ENCODE measurements at places on chromosomes 16 and 17.

DNA sequence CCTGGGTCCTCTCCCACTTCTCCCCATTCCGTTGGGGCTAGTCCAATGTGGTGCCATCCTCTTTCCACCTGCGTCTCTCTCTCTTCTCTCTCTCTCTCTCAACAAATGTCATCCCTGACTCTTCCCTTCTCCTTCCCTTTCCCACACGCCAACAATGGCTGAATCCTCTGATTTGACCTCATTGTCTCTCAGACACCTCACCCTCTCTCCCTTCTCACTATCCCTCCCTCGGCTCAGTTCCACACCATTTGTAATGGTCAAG is 628 bp upstream of the ZNF18 start:
- DNase-seq = no peak

DNA sequence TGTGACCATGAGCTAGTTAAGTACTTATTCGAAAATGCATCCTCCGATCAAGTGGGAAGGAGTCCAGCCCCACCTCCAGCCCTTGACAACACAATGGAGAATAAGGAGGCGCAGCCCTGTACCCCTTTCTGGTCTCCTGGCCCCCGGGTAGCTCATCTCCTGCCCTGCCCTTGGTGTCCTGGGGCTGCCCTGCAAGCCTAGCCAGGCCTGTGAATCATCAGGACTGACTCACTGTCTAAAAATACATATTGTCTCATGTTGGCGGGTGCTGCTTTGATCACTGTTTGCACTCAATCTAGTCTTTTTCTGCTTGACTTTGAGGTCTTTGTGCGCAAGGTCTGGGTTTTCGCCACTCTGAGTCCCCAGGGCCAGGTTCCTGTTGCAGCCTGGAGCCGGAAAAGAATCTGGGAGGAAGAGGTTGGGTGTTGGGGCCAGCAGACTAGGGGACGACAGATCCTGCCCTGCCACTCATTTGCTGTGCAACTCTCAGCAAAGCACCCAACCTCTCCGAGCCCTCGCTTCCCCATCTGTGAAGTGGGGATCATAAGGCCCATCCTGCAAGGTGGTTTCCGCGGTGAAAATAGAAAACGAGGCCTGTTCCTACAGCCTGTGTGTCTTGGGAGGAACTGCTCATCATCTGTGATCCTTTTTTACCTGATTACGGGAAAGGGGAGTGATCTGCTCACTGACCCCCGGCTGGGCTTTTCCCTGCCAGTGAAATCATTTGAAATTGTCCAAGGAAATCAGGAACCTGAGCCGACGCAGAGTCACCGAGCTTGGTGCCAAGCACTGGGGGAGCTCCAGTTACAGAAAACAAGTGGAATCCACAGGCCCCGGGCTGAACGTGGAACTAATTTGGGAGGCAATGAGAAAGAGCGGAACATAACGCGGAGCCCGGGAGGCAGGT is 230.4 kb downstream of the PARN start:
- DNase-seq = peak; percentile 74

DNA sequence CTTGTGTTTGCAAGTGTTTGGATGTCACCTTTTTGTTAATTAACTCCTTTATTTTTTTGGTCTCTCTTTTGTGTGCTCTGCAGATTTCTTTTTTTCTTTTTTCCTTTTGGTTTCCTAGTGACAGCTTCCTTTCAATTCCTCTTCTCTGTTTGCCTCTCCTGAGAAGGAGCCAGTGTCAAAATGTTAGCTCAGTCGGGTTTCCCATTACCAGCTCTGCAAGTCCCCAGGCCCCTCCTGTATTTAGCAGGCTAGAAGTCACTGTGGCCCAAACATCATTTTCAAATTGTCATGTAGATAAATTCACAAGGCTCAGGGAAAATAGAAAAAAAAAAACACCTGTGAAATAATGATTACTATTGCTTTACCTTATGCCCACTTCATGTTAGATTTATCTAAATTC is 1621.6 kb downstream of the CDH8 start:
- DNase-seq = no peak

GRCh38 chr16:24834459-24835335 is 11.1 kb upstream of the SLC5A11 start:
- DNase-seq = peak; percentile 58
